ENCODE measurements at places on chromosomes 5 and 9.

DNA sequence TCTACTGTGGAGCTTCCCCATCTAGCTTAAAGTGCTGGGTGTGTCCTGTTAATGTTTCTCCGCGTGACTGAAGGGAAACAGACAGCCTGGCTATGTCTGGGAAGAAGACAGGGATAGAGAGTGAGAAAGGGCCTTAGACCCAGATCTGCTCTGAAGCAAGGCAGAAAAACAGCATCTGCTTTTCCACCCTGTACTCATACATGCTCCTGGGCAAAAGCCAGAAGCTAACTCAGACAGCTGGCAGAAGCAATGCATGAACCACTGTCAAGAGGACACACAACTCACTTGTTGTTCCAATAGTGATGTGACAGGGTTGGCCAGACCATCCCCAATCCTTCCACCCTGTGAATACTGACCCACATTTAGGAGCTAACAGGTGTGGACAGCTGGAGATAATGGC, 63.3 kb downstream of the DPYSL3 start:
- no peak for DNase-seq

- no peak for DNase-seq
These were observed 260.1 kb upstream of the CDH18 start for GRCh38 chr5:20248118-20248517.

DNA sequence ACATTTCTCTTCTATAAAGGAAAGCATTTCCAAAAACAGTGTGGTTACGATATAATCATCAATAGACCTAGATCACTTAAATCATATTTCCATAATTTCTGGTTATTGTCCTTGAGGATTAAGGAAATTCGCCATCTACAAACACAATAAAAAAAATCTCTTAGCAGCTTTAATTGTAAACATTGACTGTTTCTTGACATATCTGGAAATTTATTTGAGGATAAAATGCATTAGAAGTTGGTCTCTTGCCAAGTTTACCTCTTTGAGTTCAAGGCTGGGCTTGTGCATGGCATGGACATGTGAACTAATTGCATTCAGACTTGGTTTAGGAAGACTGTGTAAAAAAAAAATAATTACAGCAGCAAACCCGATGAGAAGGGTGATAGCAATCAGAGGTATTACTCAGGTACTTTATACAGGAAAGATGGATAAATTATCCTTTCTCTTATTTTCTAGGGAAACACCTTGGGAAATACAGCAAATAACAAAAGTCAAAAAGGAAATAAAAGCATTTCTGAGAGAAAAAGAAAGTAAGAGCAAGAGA, 237.9 kb downstream of the SLF1 start:
- DNase-seq, result no peak

DNA sequence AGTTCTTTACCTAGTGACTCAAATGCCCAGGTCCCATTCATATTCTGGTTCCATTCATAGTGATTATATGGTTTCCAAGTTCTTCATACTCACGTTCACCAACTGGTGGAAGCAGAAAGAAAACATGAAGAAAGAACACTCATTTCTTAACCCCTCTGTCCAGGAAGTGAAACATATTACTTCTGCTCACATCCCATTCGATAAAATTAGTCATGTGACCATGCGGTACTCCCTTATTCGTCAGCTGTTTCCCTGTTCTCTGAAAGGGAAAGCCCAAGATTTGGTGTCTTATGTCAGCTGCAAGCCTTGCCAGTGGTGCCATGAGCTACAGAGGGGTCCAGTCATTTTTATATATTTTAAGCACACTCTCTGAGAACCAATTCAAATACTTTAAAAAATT, 387.0 kb upstream of the DMAC1 start:
- DNase-seq, result no peak

DNA sequence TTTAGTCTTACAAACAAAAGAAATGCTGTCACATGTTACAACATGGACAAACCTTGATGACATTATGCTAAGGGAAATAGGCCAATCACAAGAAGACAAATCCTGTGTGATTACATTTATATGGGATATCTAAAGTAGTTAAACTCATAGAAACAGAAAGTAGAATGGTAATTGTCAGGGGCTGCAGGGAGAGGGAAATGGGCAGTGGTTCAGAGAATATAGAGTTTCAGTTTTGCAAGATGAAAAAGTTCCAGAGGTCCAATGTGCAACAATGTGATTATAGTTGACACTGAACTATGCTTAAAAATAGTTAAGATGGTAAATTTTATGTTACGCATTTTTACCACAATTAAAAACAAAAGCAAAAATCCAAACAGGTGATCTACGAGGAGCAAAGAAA, 265.5 kb downstream of the NDUFS4 start:
- no peak for DNase-seq

DNA sequence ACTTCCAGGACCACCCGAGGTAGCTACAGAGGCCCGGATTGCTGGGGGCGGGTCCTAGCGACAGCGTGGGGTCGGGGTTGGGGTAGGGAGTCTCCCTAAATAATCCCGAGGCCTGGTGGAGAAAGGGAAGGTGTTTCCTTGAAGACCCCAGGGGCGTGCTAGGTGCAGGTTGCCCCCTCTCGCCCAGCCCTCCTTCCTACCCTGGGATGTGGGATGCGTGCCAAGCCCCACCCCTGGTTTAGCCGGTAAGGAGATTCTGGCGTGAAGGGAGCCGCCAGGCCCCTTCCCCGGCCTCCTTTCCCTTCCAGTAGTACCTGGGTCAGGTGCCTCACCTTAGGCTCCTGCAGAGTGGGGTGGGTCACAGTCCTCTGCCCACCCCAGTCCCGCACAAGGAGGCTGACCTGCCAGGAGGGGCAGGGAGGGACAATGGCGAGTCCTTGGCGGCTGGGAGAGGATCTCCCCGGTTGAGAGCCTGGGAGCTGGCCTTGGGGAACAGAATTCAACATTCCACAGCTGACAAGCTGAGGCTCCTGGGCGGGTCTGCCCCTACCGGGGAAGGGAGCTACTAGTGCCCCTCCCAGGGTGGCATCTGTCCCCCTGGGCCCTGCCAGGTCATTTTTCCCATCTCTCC, 674 bp downstream of the TSPAN17 start:
- no peak for DNase-seq

DNA sequence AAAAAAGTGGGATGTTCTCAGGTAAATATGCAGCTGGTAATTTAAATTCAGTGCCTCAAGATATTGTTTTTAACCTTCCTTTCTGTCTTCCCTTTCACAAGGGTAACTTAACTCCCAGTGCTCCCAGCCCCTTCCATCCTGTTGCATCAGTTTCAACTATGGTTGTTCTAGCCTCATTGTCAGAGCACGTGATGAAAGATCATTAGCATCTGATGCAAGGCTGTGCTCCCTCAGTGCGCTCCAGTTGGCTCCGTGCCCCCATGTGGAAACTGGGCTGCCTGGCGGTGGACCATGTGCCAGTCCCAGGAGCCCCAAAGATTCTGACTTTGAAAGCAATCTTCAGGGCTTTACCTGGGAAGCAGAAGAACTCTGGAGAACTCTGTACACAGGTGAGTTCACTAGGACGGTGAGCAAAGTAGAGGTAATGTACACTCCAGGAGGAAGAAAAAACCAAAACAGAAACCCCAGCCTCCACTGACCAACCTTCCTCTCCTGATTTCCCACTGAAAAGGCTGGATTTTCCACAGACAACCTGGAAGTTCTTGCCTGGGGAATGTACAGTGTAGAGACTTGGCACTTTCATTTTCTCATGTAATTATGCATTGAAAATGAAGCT, 96.9 kb downstream of the SLC1A3 start:
- no peak for DNase-seq

DNA sequence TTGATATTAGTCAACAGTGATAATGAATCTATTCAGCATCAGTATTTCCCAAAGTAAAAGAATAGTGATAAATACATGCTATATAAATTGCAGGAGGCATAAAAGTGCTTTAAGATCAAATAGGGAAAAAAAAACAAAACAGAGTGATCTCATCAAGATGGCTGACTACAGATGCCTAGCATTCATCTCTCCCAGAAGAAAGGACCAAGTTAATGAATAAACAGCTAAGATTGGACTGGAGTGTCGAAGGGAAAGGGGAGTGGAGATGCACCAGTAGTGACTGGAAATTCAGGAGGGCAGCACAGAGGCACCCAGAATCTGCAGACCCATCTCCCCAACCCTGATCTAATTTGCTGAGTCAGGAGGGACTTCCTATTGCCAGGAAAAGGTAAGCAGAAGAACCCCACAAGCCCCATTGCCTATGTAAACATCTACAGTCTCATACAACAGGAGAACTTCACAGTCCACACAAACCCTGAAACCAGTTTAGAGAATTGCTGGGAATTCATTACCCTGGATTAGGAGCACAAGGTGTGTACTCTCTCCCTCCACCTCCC, 699.4 kb downstream of the PTPRD start:
- DNase-seq, result no peak

DNA sequence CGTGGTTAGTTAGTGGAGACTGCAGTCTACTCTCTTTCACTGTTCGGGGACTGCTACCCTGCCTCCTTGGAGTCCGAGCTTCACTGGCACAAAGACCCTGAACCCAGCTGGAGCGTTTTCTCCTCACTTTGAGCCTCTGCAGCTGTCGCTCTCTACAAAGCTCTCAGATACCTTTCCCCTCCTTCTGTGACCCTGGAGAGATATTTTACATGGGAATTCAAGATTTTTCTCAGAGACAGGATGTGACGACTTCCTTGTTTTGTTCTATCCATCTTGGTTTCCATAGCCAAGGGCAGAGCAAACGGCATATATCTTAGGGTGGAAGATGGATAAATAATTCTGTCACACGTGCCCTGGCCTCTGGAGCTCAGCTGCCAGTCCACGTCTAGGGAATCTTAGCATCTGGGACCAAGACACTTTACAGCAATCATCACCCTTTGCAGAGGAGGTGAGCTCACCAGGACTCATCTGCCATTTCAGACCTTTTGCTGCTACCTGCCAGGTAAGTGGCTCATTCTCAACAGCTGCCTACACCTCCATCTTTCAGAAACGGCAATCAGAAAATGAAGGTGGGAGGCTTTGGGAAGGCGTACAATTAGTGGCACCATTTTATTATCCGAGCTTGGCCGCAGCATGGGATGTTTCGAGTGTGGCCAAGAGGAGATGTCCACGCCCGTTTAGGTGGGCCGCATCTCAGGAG, at the start of gene BTNL9:
Gene BTNL9, plus strand, starts transcription at position 336 of the 700 bp plus-strand sequence. CDS start 5,224 bp downstream, outside the sequence.
- no peak for DNase-seq

DNA sequence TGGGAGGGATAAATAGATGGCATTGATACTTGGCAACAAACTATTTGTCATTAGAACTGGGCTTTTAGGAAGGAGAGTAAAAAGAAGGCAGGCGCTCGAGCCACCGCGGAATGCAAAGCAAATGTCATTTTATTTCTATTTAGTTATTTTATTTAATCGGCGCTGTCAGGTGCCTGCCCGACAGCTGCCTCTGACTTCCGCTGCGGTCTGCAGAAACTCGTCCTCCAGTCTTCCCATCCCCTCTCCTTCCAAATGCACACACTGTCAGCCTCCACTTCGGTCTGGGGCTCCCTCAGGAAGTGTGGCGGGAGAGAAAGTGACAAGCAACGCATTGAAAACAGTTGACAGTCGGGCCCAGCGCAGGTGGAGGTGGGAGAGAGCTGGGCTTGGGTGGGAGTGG, 29.3 kb downstream of the ASS1 start:
- no peak for DNase-seq

- DNase-seq, result no peak
These were observed 4.4 kb upstream of the DCTN4 start for GRCh38 chr5:150763023-150763769.
